Osteocyte (in vitro differentiated cells): ENCODE measurements at places on chromosomes 2 and 18. TPM values are rescaled to one million over a fixed set of nuclear protein-coding genes. Genes with fewer than 3 reads are reported as not detected.

The ITGA4 gene
- 5.7 and 6.5 TPM in 2 replicates for total RNA-seq

The GATA6 gene
- 1.9 and 2.4 TPM in 2 replicates for total RNA-seq

The HOXD12 gene
- not detected in 2 replicates for total RNA-seq

The SFTPB gene
- total RNA-seq: not detected in 2 replicates

The RAX gene
- total RNA-seq: not detected in 2 replicates

The CEP192 gene
- total RNA-seq: 20.4 and 22.9 TPM in 2 replicates

The POTEI gene
- 0.05 TPM in 1 of 2 replicates, not detected in the other for total RNA-seq

The GKN2 gene
- total RNA-seq: not detected in 2 replicates

The ABI2 gene
- 84.3 and 85.4 TPM in 2 replicates for total RNA-seq
